Lung (tissue), 17 donors: ENCODE measurements at places on chromosomes 4 and X. TPM values are rescaled to one million over a fixed set of nuclear protein-coding genes. Genes with fewer than 3 reads are reported as not detected.
A peak's percentile ranks its signal among the peaks of the same experiment; 100 is the strongest.

GRCh38 chr4:1330761-1331590, 16.0 kb upstream of the UVSSA start:
- no peaks in the 10 kb centered on the region for H3K27me3 ChIP-seq
- no peak for DNase-seq
- H3K27ac ChIP-seq: no peak overlapping the region
- peaks cover 18% of the 10 kb centered on the region for H3K36me3 ChIP-seq
- no peaks in the 10 kb centered on the region for H3K4me1 ChIP-seq

- H3K4me1 ChIP-seq: no peaks in the 10 kb centered on the region
- no peak overlapping the region for H3K4me3 ChIP-seq
- H3K36me3 ChIP-seq: no peaks in the 10 kb centered on the region
- H3K27ac ChIP-seq: no peak overlapping the region
- no peaks in the 10 kb centered on the region for H3K27me3 ChIP-seq
- DNase-seq: no peak
These were observed 60.1 kb downstream of the MXRA5 start for GRCh38 chrX:3286196-3286945.

DNA sequence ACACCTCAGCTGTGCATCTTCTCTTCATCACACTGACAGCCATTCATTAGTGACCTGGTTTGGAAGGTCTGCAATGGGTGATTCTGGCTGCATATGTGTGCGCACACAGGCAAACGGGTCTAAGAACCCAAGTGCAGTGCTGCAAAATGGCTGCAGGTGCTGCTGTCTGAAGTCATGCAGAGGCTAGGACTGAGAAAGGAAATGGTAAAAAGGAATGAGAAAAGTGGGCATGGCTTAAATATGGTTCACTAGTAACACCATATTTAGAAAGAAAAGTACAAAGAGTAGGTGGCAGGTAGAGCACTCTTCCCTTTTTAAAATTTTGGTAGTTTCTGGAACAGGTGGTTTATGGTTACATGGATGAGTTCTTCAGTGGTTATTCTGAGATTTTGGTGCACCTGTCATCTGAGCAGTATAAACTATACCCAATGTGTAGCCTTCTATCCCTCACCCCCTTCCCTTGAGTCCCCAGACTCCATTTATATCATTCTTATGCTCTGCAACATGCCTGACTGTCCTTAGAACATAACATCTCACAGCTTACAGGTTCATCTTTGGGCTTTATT, 78.4 kb downstream of the CCNG2 start:
- no peaks in the 10 kb centered on the region for H3K36me3 ChIP-seq
- no peak for DNase-seq

- H3K27me3 ChIP-seq: peaks cover 68% of the 10 kb centered on the region
- H3K36me3 ChIP-seq: no peaks in the 10 kb centered on the region
- no peaks in the 10 kb centered on the region for H3K4me1 ChIP-seq
- H3K27ac ChIP-seq: no peak overlapping the region
These were observed 4.7 kb upstream of the HELT start for GRCh38 chr4:185013417-185014125.

GRCh38 chrX:110418316-110419235, 59.9 kb downstream of the RTL9 start:
- H3K27me3 ChIP-seq: peaks cover 15% of the 10 kb centered on the region
- peak; percentile 93 for DNase-seq
- H3K4me1 ChIP-seq: no peaks in the 10 kb centered on the region
- no peak overlapping the region for H3K4me3 ChIP-seq
- H3K36me3 ChIP-seq: no peaks in the 10 kb centered on the region

DNA sequence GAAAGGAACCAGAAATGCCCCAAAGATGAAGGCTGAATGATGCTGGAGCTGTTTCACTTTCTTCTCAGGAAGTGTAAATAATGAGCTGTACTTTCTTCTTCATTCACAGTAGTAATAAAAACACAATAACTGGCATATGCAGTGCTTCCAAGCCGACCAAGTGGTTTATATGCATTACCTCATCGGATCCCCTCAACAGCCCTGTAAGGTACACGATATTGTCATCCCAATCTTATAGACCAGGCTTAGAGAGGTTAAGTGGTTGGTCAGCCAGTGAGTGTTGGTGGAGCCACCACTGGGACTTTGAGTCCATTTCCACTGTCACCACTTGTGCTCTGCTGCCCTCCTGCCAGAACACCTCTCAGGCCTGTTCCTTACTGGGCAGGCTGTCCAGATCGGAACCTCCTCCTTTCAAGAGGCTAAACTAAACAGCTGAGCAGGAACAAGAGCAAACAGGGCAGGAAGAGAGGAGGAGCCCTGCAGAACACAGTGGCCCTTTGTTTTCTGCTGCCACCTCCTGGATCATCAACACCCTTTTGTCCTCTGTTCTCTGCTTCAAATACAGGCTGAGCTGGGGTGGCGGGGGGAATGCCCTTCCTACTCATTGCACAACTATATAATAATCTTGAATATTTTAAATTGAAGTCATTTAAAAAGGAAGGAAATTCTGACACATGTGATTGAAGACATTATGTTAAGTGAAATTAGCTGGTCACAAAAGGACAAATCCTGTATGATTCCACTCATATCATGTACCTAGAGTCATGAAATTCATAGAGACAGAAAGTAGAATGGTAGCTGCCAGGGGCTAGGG, 112.5 kb upstream of the ATP6AP2 start:
- H3K4me3 ChIP-seq: no peak overlapping the region

GRCh38 chrX:149881081-149881711, at the start of gene MAGEA8:
Gene MAGEA8 (plus strand): TSS chrX:149881183. CDS start chrX:149884273, 3,090 bp downstream.
- no peaks in the 10 kb centered on the region for H3K36me3 ChIP-seq
- H3K27ac ChIP-seq: no peak within 1 kb of the TSS
- no peak within 1 kb of the TSS for H3K4me3 ChIP-seq

- DNase-seq: peak; percentile 79
- H3K27me3 ChIP-seq: no peaks in the 10 kb centered on the region
- peaks cover 20% of the 10 kb centered on the region for H3K36me3 ChIP-seq
- peak overlapping the region; percentile 78 for H3K4me3 ChIP-seq
These were observed 547 bp downstream of the GUCY1A1 start for GRCh38 chr4:155667222-155667567.

GRCh38 chr4:76476571-76476970, 41.5 kb downstream of the SHROOM3 start:
- H3K27ac ChIP-seq: no peak overlapping the region
- no peaks in the 10 kb centered on the region for H3K27me3 ChIP-seq
- DNase-seq: no peak
- H3K36me3 ChIP-seq: no peaks in the 10 kb centered on the region
- no peaks in the 10 kb centered on the region for H3K4me1 ChIP-seq
- H3K4me3 ChIP-seq: no peak overlapping the region

- no peak overlapping the region for H3K27ac ChIP-seq
- H3K27me3 ChIP-seq: peaks cover 8% of the 10 kb centered on the region
These were observed 155.5 kb upstream of the PSAPL1 start for GRCh38 chr4:7590189-7590588.

- H3K27me3 ChIP-seq: no peaks in the 10 kb centered on the region
- H3K4me3 ChIP-seq: no peak overlapping the region
- peak; percentile 5 for DNase-seq
- no peaks in the 10 kb centered on the region for H3K4me1 ChIP-seq
- H3K36me3 ChIP-seq: no peaks in the 10 kb centered on the region
These were observed 502.1 kb upstream of the IGFBP7 start for GRCh38 chr4:57612279-57612678.

DNA sequence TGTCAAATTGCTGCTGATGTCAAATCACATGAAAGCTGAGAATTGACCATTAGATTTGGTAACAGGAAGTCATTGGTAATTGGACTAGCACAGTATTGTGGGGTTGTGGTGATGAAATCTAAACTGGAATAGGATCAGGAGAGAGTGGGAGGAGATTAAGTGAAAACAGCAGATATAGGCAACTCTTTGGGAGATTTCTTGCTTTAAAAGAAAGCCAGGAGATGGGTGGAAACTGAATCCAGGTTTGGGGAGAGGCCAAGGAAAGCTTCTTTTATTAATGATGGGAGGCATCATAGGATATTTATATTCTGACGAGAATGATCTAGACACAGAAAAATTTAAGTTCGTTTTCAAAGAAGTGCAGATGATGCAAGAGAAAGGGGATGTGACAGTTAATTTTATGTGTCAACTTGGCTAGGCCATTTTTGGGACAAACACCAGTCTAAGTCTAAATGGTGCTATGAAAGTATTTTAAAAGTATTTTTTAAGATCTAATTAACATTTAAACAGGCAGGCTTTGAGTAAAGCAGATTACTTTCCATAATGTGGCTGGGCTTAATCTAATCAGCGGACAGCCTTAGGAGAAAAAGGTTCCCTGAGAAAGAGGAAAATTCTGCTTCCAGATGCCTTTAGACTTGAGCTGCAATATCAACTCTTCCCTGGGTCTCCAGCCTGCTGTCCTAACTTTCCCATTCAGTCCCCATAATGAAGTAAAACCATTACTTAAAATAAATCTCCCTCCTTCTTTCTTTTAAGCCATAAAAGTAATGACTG, 24.7 kb downstream of the SEC24D start:
- no peaks in the 10 kb centered on the region for H3K4me1 ChIP-seq
- peaks cover 48% of the 10 kb centered on the region for H3K36me3 ChIP-seq
- DNase-seq: peak; percentile 64

DNA sequence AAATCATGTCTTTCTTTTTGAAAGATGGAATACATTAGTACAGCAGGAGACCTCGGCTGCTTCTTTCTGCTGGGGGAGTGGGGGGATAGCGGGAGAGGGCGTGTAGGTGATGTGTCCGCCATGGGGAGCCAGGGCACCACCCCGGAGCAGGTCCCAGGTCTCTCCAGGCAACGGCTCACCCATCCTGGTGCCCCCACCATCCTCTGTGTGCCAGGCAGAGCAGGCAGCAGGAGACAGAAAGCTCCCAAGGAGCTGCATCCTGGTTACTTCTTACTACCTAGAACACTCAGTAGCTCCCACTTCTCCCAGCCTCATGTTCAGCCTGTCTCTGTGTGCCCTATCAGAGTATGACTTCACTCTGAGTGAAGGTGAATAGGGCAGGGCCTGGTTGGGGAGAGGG, 23.6 kb downstream of the TNIP2 start:
- no peaks in the 10 kb centered on the region for H3K27me3 ChIP-seq
- H3K36me3 ChIP-seq: peaks cover 17% of the 10 kb centered on the region
- no peak for DNase-seq
- no peak overlapping the region for H3K4me3 ChIP-seq
- H3K27ac ChIP-seq: no peak overlapping the region
- H3K4me1 ChIP-seq: no peaks in the 10 kb centered on the region

- H3K4me1 ChIP-seq: no peaks in the 10 kb centered on the region
- no peak overlapping the region for H3K27ac ChIP-seq
- no peaks in the 10 kb centered on the region for H3K27me3 ChIP-seq
- no peak for DNase-seq
- no peak overlapping the region for H3K4me3 ChIP-seq
These were observed 93.6 kb upstream of the DHX15 start for GRCh38 chr4:24677909-24678308.

GRCh38 chr4:78417603-78418002, 134.0 kb upstream of the ANXA3 start:
- no peak overlapping the region for H3K27ac ChIP-seq
- peaks cover 11% of the 10 kb centered on the region for H3K36me3 ChIP-seq
- H3K27me3 ChIP-seq: no peaks in the 10 kb centered on the region
- no peak overlapping the region for H3K4me3 ChIP-seq
- no peak for DNase-seq

DNA sequence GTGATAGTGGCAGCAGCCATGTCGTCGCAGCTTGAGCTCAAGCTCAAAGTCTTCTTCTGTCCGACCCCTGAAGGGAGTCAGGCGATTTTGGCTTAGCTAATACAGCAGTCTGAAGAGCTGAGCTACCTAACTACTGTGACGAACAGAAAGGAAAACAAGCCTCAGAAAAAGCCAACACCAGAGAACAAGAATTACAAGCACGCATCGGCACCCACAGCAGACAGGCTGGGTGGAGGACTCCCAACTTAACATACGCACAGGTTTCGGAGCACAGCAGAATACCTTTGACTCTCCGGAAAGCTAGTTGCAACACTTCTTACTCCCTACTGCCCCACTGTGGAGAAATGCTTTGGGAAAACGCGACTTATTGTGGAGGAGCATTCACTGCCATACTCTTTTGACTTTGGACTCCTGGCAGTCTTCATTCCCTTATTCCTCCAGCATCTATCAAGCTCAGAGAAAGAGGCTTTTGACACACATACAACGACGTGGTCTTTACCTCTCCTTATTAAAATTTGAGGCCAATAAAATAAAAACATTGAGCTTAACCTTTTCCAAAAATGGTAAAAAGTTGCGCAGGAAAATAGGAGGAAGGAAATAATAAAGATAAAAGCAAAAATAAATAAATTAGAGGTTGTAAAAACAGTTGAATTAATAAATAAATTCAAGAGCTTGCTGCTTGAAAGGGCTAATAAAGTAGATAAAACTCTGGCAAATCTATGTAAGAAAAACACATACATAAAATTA, 41.3 kb upstream of the GPC3 start:
- H3K36me3 ChIP-seq: no peaks in the 10 kb centered on the region
- H3K4me3 ChIP-seq: no peak overlapping the region
- no peaks in the 10 kb centered on the region for H3K4me1 ChIP-seq
- no peaks in the 10 kb centered on the region for H3K27me3 ChIP-seq
- peak; percentile 79 for DNase-seq

- H3K4me3 ChIP-seq: no peak overlapping the region
- H3K36me3 ChIP-seq: no peaks in the 10 kb centered on the region
- H3K27me3 ChIP-seq: no peaks in the 10 kb centered on the region
- H3K27ac ChIP-seq: no peak overlapping the region
- H3K4me1 ChIP-seq: no peaks in the 10 kb centered on the region
These were observed 48.5 kb downstream of the SEPSECS start for GRCh38 chr4:25111648-25112196.

GRCh38 chr4:72463724-72464123, 105.3 kb downstream of the ADAMTS3 start:
- H3K4me1 ChIP-seq: no peaks in the 10 kb centered on the region
- no peak overlapping the region for H3K27ac ChIP-seq
- no peak for DNase-seq
- no peak overlapping the region for H3K4me3 ChIP-seq
- no peaks in the 10 kb centered on the region for H3K36me3 ChIP-seq
- no peaks in the 10 kb centered on the region for H3K27me3 ChIP-seq

GRCh38 chr4:8152865-8153257, 5.8 kb downstream of the ABLIM2 start:
- H3K27me3 ChIP-seq: peaks cover 14% of the 10 kb centered on the region
- H3K4me3 ChIP-seq: no peak overlapping the region
- DNase-seq: no peak

GRCh38 chrX:34559325-34559724, 97.8 kb downstream of the TMEM47 start:
- no peak overlapping the region for H3K4me3 ChIP-seq
- no peaks in the 10 kb centered on the region for H3K36me3 ChIP-seq
- H3K4me1 ChIP-seq: no peaks in the 10 kb centered on the region
- no peak overlapping the region for H3K27ac ChIP-seq

DHX15 gene
- total RNA-seq: 292 TPM

SORBS2 gene
- 70.4 TPM for total RNA-seq

SPIN2A gene
- total RNA-seq: 0.80 TPM

XAGE1A gene
- 0.58 TPM for total RNA-seq

GRID2 gene
- total RNA-seq: 1.3 TPM

HTRA3 gene
- 16.9 TPM for total RNA-seq

UGT2B15 gene
- total RNA-seq: 0.15 TPM

RTL3 gene
- total RNA-seq: 0.28 TPM

PABPC1L2A gene
- not detected for total RNA-seq

OTUD6A gene
- not detected for total RNA-seq

TCEAL9 gene
- total RNA-seq: 62.1 TPM

DACH2 gene
- not detected for total RNA-seq

GPR119 gene
- not detected for total RNA-seq

MAGEB10 gene
- total RNA-seq: not detected

KCND1 gene
- total RNA-seq: 1.7 TPM

MAGEC3 gene
- total RNA-seq: not detected

WDR17 gene
- 7.5 TPM for total RNA-seq

DMP1 gene
- not detected for total RNA-seq

CXCL3 gene
- total RNA-seq: 9.4 TPM

CORIN gene
- total RNA-seq: 9.1 TPM

SOX3 gene
- total RNA-seq: 0.09 TPM

FAM47E gene
- 6.3 TPM for total RNA-seq

CLCN4 gene
- total RNA-seq: 11.3 TPM

CFP gene
- 23.6 TPM for total RNA-seq
